ENCODE measurements at places on chromosomes 13 and 19.

DNA sequence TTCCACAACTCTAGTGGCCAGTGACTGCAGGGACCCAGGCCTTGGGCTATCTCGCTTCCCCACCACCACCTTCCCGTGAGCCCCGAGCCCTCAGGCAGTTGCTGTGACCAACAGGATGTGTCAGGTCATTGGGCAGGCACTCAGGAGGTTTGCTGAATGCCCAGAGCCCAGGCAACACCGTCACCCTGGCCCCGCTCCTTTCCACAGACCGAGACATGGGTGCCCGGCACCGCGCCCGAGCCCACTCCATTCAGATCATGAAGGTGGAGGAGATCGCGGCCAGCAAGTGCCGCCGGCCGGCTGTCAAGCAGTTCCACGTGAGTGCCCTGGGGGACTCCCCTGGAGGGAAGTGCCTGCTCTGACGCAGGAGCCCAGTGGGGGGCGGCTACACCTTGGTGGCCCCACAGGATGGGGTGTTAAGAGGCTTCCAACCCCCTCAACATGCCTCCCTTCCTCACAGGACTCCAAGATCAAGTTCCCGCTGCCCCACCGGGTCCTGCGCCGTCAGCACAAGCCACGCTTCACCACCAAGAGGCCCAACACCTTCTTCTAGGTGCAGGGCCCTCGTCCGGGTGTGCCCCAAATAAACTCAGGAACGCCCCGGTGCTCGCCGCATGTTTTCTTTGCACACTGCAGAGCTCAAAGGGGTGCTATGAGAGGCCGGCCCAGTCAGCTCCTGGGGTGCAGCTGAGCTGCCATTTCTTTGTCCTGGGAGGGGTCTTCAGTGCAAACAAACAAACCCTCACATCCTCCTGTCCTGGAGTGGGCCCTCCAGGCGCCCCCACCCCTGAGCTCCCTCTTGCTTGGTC lies 3.2 kb downstream of the RPL18A start:
- DNase-seq: no peak

DNA sequence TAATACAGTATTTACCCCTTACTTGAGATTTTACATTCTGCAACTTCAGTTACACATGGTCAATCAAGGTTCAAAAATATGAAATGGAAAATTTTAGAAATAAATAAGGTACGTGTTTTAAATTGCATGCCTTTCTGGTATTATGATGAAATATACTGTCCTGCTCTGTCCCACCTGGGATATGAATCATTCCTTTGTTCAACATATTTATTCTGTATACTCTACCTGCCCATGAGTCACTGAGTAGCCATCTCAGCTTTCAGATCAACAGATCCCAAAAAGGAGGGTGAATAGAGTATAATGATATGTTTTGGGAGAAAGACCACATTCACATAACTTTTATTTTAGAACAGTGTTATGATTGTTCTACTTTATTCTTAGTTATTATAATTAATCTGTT lies 37.8 kb downstream of the STOML3 start:
- no peak for DNase-seq

DNA sequence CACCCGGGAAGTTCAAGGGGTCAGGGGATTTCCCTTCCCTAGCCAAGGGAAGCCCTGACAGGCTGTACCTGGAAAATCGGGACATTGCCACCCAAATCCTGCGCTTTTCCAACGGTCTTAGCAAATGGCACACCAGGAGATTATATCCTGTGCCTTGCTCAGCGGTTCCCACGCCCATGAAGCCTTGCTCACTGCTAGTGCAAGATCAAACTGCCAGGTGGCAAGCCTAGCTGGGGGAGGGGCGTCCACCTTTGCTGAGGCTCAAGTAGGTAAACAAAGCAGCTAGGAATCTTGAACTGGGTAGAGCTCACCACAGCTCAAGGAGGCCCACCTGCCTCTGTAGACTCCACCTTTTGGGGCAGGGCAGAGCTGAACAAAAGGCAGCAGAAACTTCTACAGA lies 1794.5 kb downstream of the PCDH9 start:
- no peak for DNase-seq

GRCh38 chr19:28971513-28971912 lies 241.4 kb downstream of the UQCRFS1 start:
- no peak for DNase-seq

- no peak for DNase-seq
Measured at GRCh38 chr13:53151336-53152056, 122.9 kb downstream of the OLFM4 start.

Data from hypothalamus (tissue), 51 donors.